COR-L47 (cell line): ENCODE measurements at places on chromosomes 6 and 20.
A peak's percentile ranks its signal among the peaks of the same experiment; 100 is the strongest.

GRCh38 chr20:37954190-37954589 is 51.3 kb downstream of the VSTM2L start:
- DNase-seq = no peak

- DNase-seq = no peak
Measured at GRCh38 chr6:88916615-88917208, 46.7 kb downstream of the RNGTT start.

GRCh38 chr6:170305805-170306323 is 694 bp upstream of the FAM120B start:
- no peak for DNase-seq

GRCh38 chr20:7741866-7742265 is 198.4 kb downstream of the HAO1 start:
- no peak for DNase-seq

GRCh38 chr20:33926425-33926824 is 67.3 kb upstream of the RALY start:
- no peak for DNase-seq

DNA sequence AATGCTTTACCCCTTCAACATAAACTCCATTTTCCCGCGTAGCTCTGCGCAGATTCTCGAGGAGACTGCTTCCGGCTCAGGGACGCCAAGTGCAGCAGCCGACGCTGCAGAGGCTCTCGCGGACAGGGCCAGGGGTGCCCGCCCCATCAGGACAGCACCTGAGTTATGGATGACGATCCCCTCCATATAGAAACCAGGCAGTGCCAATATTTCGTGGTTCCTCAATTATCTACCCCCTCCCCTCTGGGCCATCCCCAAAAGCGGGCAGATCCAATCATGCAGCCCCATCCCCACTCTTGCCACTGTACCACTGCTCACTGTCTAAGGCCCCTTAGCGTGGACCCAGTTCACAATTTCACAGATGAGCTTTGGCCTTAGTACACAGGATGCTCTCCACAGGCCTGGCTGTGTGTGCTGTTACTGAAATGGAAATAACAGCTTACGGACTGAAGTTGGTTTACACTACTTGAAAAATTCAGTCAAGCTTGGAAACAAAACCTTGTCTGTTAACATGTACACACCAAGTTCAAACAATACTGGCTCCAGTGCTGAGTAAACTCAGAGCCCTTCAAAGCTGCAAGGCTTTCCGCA is 74.5 kb downstream of the DACT2 start:
- no peak for DNase-seq

GRCh38 chr6:43713643-43714310 is 26.2 kb upstream of the MRPS18A start:
- DNase-seq = no peak

DNA sequence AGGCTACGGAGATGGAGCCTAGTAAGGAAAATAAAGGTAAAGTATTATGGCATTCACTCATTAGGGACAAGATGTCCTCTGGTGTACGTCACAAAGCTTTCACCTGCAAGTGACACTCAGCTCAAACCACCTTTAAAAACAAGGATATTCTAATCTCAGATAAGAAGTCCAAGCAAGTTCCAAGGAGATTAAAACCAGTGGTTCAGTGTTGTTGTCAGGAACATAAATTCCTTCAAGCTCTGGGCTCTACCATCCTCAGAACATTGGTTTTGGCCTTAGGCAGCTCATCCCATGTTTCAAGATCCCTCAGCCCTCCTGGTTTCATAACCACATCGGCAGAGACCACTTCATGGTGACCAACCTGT is 116.5 kb downstream of the LY86 start:
- DNase-seq = no peak

DNA sequence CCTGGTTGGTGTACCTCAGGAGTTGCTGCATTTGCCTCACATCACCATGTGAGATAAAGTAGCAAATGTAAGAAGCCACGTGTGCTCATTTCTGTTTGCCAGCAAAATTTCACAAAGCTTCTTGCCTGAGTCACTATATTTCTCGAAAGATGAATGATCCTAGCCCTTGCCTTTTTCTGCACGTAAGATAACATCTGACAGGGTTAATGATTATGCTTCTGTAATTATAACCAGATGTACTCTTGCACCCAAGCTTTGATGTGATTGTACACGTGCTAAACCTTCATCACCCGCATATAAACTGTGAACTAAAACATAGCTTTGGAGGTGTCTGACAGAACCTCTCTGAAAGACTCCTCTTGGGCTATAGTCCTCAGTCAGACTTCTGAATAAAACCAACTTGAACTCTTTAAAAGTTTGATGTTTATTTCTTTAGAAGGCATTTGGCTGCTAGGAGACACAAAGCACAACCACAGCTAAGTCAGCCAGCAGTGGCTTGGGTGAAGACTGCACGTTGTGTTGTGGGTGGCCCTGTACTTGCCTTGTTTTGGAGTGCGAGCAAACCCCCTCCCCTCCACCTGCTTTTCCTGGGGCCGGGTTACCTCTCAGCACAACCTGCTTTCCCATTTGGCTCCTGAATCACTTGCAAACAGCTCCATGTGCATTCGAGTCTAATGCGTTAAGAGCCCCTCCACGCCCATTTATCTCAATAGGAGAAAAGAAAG is 19.3 kb downstream of the PROKR2 start:
- no peak for DNase-seq

DNA sequence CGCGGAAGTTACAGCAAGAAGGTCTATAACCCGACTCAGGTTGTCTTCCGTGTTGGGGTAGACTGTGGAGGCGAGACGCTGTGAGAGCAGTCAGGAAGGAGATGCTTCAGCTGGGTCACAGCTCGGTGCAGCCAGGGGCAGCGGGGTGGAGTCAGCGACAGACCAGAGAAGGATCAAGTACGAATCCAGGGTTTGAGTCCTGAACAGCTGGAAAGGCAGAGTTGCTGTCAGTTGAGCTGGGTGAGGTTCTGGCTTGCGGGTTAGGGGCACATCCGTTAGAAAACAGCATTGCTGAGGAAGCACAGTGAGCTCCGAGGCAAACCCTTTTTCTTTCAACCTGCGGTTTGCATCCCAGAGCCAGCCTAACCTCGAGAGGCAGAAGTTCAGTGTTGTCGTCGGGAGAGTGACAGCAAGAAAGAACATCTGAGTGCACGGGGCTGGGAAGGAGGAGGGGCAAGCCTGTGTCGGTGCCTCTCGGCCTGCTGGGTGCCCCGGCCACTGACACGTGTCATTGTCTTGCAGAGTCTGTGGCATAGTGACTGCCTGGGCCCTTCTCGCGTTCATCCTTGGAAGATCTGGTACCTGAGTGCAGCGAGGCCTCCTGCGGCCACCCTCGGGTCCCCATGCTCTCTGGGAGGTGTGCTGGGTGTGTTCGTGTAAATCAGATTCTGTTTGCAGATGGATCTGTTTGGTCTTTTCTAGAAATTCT is 20.0 kb downstream of the PNLDC1 start:
- no peak for DNase-seq

GRCh38 chr20:49323622-49324238 is 45.9 kb upstream of the ZNFX1 start:
- peak; percentile 53 for DNase-seq

- no peak for DNase-seq
Measured at GRCh38 chr6:157841211-157841840, 18.3 kb downstream of the SNX9 start.

DNA sequence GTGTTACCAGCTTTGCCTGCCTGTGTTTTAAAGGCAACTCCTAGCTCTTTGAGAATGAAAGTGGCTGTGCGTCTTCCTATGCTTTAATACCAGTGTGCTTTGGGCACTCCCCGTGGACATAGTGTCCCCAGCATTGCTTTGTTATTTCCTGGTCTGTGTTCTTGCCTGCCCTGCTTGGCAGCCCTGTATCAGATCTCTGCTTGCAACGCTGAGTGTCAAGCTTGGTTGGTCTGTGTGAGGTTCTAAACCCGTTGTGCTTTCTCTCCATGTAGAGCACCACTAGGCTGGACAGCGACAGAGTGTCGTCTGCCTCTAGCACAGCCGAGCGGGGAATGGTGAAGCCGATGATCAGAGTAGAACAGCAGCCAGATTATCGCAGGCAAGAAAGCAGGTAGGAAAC is 80.2 kb downstream of the AFDN start:
- no peak for DNase-seq

- no peak for DNase-seq
Measured at GRCh38 chr6:14622085-14622484, 504.5 kb downstream of the CD83 start.

DNA sequence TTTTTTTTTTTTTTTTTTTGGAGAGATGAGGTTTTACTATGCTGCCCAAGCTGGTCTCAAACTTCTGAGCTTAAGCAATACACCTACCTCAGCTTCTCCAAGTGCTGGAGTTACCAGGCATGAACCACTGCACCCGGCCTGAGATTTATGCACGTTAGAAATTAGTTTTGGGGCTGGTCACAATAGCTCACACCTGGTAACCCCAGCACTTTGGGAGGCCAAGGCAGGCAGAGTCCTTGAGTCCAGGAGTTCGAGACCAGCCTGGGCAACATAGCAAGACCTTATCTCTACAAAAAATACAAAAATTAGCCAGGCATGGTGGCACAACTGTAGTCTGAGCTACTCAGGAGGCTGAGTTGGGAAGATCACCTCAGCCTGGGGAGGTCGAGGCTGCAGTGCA is 51.9 kb downstream of the CD24 start:
- DNase-seq = no peak

- no peak for DNase-seq
Measured at GRCh38 chr6:114121913-114122662, 151.1 kb upstream of the HDAC2 start.

DNA sequence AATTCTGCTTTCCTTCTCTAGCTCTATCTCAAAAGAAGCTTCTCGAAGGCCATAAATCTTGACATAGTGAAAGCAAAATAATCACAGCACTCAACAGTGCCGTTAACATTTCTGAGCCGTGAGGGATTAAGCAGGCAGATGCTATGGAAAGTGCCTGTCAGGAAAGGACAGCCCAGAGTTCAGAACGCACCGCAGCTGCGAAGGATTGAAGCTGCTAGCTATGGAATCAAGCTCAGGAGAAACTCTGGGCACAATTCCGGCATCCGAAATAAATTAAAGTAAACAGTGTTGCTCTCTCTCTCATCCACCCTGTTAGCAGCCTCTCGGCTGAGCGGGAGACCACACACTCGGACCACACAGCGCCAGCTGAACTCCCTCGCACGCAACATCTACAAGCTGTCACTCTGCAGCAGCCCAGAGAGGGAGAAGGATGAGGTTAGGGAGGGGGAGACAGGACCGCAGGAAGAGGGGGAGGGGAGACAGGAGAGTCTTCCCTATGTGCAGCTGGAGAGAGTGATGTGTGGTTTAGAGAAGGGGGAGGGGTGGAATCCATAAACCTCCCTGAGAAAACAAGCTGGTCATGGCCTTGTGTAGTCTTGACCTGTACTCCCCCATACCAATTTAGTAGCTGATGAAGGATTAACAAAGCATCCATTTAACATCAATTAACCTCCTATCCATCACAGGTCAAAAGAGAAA is 9.0 kb downstream of the EXOC2 start:
- DNase-seq = peak; percentile 66

DNA sequence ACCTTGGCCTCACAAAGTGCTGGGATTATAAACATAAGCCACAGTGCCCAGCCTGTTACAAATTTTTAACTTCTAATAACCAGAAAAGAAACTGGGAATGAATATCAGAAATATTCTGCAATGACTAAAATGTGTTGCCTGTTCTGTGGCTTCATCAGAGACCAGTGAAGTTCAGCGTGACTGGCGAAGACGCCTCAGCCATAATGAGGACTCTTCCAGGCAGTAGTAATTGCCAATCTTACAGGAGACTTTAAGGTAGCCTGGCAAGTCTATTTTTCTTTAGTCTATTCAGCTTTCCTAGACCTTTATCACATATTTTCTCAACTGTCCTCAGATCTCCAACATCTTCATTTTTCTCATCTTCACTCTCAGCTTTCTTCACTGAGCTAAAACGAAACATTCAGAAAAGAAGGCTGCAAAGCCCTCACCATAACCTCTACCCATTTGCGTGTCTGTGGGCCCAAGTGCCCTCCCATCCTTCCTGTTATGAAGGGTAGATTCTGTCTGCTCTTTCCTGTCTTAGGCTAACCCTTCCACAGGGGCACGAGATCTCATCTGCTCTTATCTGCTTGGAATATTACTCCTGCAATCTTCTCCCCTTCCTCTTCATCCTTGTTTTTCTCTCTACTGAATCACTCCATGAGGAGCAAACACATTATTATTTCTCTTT is 42.0 kb upstream of the OLIG3 start:
- no peak for DNase-seq

- no peak for DNase-seq
Measured at GRCh38 chr6:135145063-135145800, 35.9 kb upstream of the MYB start.

- no peak for DNase-seq
Measured at GRCh38 chr20:5160882-5161281, 34.1 kb downstream of the CDS2 start.

GRCh38 chr6:44029444-44030185 is 97.6 kb downstream of the MRPL14 start:
- no peak for DNase-seq

GRCh38 chr20:62827311-62828038 is 10.6 kb downstream of the COL9A3 start:
- no peak for DNase-seq

DNA sequence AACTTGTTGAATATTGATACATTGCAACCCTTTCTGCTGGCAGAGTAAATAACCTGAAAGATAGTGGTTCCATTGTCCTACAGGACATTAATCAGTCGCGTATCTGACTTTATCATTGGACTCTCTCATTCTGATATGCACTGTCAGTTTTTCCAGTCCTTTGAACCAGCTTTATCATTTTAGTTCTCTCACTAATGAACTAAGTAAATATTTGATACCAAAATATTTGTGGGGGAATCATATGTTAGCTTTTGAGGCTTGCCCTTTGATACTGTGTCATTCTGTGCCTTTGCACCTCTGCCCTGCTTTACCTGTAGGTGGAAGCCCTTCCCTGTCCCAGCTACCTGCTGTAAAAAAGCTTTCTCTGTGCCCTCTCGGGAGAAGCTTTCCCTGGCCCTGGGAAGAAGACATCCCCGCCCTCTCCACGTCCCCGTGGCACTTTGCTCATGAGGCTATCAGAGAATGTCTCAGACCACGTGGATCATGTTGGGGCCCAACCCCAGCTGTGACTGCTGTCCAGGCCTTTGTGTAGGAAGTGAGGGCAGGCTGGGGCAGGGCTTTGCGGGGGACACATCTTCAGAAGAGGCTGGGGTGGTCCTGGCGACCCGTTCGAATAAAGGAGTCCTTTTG is 117.8 kb upstream of the NXT1 start:
- DNase-seq = no peak
